Thoracic aorta (tissue), 2 donors: ENCODE measurements at places on chromosomes 5 and 9.

DNA sequence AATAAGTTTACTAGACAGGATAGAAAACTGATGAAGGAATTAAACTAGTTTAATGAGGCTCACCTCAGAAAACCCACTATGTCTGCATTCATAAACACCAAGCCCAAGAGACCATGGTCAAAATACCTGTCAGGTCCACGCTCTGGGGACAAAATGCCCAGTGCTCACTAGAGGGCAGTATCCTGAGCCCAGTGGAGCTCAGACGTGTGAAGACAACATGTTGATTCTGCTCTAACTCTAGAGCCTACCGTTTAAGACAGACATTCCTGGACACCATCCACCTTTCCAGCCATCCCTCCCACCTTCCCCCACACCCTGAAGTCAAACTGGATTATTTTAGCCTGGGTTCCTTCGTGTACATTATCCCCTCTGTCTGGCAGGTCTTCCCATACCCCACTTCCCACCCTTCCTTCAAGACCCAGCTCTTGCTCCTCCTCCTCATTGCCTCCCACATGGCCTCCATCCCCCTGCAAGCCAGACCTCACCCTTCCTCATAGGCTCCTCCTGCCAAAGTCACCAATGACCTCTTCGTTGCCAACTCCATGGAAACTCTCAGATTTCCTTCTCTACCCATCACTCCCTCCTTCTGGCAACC, 142.3 kb upstream of the FSTL4 start:
- DNase-seq: no peak

DNA sequence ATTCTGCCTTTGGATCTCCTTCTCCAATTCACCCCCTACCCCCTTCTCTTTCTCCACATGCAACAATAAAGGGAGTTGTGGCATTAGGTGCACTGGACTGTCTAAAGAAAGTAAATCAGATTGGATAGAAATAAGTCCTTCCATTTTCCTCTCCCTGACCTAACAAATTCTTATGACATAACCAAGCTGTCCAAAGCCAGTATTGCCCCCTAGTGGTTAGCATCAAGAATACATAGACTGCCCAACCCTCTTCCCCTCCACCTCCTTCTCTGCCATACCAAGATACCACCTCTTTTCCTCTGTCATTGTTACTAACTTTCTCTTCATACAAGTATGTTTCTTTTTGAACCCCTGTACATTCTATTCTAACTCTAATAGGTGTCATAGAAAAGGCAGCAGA, 45.7 kb downstream of the PPARGC1B start:
- no peak for DNase-seq

DNA sequence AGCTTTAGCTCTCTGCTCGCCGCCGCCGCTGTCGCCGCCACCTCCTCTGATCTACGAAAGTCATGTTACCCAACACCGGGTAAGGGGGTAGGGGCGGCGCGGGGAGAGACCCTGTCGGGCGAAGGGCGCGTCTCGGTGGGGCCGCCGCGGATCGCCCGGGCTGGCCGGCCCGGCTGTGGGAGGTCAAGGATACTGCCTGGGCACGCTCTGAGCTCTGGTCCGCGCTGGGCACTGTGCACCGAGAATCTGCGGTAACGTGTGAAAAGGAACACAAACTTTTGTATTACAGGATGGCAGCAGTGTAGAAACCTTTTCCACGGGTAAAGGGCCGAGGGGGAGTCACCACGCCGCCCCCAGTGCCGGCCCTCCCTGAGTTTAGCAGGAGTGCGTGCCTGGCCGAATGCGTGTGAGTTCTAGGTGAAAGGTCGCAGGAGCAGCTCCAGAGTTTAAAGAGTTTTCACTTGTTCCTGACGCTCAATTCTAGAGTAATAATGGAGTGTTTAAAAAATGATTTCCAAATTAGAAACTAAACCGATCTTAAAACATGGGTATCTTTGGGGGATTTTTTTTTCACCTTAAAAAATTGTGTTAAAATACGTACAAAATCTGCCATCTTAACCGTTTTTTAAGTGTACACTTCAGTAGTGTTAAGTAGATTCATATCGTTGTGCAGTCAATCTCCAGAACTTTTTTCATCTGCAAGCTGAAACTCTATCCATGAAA, at the start of gene HSDL2:
HSDL2 (plus strand) TSS at position 7 of the 723 bp plus-strand sequence; CDS start at position 63, 56 bp downstream.
- DNase-seq: peak; percentile 8

GRCh38 chr5:120518581-120518980, 54.5 kb downstream of the PRR16 start:
- no peak for DNase-seq

- no peak for DNase-seq
These were observed 391.4 kb downstream of the NNT start for GRCh38 chr5:43994352-43994708.

GRCh38 chr5:113059232-113060040, 82.8 kb downstream of the DCP2 start:
- DNase-seq: no peak

- DNase-seq: no peak
These were observed 22.4 kb upstream of the HACD4 start for GRCh38 chr9:21053851-21054250.

GRCh38 chr5:10982626-10983025, 221.6 kb upstream of the DAP start:
- no peak for DNase-seq

DNA sequence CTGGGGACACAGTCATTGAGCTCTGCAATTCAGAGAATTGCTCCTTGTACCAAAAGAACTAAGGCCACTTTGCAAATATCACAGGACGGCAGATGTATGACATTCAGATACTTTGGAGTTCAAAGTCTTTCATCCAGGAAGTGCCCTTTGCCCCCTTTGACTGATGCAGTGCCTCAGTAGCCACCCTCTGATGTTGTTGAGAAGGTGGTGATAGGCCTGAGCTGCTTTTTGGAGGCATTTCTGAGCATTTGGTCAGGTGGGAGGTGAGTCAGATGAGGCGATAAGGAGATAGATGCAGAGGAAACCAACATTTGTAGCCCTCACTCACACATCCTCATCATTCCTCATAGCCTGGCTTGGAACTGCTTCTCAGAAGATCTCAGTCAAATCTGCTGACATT, 63.4 kb downstream of the ANGPTL2 start:
- no peak for DNase-seq

DNA sequence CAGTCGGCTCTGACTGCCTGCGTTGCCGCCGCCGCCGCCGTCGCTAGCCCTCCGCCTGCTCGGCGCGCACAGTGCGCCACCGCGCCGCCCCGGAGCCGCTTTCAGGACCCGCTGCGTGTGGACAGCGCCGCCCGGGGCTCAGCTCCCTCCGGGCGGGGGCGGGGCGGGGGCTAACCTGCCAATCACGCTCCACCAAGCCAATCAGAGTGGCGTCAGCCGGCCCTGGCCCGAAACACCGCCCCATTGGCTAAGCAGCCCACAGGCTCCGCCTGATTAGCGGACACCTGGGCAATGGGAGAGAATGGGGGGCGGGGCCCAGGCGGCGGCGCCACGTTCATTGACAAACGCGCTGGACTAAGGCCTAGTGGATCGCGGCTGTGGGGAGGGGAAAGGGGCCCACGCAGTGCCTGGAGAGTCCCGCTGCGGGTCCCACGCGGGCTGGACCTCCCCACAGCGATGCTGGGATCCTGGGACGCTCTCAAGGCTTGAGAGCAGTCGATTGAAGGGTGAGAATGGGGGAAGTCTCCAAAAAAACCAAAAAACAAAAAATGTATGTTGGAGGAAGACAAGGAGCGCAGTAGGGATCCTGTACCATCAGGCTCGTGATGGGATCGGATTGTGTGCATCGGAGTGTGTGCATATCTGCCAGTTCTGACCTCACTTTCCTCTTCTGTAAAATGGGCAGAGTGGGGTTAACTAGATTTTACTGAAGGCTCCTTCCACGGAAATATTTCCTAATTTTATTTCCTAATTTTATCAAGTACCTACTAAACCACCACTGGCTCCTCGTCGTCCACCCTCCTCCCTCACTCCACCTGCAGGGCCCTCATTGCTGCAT, 6.3 kb downstream of the PAX5 start:
- DNase-seq: no peak

DNA sequence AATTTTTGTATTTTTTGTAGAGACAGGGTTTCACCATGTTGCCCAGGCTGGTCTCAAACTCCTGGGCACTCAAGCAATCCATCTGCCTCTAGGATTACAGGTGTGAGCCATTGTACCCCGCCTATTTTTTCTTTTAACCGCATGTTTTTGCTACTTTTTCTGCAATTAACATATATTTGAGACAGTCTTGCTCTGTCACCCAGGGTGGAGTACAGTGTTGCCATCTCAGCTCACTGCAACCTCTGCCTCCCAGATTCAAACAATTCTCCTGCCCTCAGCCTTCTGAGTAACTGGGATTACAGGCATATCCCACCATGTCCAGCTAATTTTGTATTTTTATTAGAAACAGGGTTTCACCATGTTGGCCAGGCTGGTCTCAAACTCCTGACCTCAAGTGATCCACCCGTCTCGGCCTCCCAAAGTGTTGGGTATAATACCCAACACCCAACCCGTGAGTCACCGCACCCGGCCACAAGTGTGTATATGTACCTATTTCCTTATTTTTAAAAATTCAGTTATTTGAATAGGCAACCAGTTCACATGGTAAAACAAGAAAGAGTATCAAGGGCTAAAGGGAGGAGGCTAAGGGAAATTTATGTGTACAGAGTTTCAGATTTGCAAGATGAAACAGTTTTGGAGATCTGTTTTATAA, 13.3 kb downstream of the PHAX start:
- no peak for DNase-seq

DNA sequence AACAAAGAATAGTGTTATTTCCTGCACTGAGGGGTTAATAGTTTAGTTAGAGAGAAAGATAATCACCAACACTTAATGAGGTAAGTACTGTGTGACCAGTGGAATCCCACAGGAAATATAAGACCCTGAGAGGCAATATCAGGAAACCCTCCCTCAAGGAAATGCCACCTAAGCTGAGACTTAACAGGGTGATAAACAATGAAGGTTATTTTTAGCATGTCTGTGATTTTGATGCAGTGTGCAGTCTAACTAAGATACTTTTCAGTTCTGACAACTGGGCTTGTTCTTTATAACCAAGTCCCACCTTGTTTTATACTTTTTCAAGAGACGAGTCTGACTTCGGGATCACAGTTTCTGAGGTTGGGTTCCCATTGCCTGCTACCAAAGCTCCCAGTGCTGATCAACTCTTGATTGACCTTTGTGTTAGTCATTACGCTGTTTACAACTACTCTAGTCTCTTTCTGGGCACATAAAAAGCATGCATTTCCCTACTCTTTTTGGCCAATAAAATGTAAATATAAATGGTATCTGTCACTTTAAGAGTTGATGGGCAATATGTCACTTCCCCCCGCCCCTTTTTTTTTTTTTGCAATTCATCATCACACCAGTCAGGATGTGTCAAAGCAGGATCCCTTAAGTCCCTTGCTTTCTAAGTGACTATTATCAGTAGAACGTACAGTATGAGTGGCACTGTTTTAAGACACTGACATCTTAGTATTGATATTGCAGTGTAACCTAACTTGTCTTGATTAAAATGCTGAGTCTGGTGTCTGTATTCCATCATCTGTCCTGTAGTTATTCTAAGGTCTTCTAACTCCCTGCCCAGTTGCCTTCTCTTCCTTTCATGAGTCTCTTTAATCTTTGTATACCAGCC, 31.4 kb downstream of the C6 start:
- no peak for DNase-seq

DNA sequence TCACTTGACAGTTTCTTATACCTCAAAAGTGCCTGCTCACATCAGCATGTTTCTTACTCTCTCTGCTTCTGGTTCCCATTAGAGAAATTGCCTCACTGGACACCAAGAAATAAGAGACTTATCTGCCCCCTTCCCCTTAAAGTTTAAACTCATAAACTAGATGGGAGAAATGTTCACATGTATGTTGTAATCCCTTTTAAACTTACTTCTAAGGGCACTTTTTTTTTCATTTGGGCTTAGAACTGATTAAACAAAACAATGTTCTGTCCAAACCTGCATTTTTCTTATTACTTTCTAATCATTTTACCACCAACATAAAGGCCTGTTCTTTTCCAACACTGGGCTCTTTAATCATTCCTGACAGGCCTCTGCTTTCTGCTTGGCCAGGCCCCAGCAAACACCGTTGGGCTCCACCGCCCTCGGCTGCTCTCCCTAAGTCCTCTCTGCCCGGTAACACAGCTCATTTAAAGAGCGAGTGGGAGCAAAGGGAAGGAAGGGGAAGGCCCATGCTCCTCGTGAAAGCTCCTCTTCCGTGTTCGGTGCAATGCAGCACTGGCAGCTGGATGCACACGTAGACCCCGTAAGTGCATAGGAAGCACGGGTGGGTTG, 53.4 kb downstream of the ROR2 start:
- no peak for DNase-seq

- DNase-seq: no peak
These were observed 139.6 kb downstream of the YIPF5 start for GRCh38 chr5:144030904-144031303.

GRCh38 chr9:13690595-13690994, 411.1 kb upstream of the MPDZ start:
- DNase-seq: no peak

DNA sequence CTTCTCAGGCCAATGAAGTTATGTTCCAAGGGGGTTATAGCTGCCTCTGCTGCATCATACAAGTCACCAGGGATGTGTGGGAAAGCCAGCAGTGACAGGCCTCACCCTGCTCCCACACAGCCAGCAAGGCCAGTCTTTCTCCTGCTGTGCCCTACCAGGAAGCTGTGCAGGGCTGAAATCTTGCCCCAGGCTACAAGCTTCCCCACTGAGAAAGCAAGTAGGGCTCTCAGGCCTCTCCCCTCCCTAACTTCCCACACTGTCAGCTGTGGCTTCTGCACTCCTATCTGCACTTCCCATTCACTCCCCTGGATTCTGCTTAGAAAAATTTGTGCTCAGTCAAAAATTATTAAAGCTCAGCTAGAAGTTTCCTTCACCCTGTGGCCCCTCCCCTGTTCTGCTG, 611.2 kb upstream of the ZNF608 start:
- DNase-seq: no peak

GRCh38 chr9:18149471-18150011, 324.4 kb upstream of the ADAMTSL1 start:
- DNase-seq: no peak

DNA sequence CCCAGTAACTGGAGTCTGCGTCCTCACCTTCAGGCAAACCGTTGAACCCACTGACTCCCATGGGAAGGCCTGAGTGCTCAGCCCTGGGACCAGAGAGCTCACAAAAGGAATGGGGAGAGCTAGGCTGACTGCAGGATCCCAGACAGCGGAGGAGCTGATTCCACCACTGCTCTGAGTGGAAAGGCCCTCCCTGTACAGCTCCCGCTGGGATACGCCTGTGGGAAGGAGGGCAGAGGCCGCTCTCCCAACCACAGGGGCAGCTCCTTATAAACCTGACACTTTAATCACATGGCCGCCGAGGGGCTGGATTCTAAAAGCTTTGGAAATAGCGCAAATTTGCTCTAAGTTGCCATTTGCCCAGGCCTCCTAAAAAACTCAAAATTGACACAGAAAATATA, 37.1 kb downstream of the DBH start:
- no peak for DNase-seq

GRCh38 chr9:85302938-85303756, 438.6 kb downstream of the AGTPBP1 start:
- no peak for DNase-seq

GRCh38 chr5:175383350-175383749, 60.6 kb downstream of the DRD1 start:
- DNase-seq: no peak
